ENCODE measurements at places on chromosomes 4 and X.

DNA sequence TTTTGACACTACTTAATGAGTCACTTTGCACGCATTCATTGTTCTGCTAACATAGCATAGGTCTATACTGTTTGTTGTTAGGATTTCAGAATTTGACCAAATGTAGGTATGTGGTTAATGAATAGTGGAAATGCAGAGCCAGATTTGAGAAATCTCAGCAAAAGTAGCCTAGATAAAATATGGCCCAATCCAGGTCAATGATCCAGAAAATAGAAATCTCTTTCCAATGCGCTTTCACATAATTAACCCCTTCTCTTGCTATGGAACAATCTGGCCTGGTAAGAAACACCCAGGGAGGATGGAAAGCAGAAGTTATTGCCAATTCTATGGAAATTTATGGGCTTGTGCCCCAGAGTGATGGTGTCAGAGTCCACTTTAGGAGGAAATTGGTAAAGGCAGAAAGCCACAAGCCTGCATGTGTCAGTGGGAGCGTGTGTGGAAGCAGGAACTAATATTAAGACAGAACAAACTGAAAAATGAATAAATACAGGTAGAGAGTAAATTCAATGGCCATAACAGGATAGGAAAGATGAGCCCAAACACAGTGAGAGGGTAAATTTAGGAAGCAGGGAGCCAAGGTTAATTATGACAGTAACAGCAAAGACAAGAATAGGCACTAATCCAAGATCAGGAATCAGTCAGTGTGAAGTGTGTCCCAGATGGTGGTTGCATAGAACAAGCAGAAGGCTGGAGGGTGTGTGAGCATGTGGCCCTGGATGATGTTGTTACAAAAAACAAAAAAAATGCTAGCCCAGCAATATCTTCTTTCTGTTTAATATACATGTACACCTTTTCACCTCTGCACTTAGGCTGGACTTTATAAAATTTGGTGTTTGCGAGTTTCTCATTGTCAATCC is 102.9 kb downstream of the SYTL5 start:
- no peak for DNase-seq

DNA sequence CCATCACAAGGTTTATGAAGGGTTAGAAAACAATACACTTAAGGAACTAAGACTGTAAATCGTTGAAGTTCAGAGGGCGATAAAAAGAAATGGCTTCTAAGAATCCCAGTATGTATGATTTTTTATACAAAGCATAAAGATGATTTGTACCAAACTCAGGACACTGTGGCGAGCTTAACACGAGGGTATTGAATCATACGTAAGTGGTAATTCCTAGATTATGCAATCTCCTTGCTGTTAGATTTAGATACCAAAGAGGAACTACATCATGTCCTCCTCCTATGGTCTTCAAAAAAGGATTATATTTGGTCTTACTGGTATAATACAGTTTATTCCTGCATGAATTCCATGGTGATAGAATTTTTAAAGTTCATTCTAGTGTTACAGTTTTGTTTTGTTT is 23.9 kb downstream of the NFKB1 start:
- no peak for DNase-seq

GRCh38 chr4:120085705-120086104 is 19.1 kb upstream of the MAD2L1 start:
- no peak for DNase-seq

- DNase-seq: no peak
These were observed 62.4 kb downstream of the TSC22D3 start for GRCh38 chrX:107713203-107713542.

DNA sequence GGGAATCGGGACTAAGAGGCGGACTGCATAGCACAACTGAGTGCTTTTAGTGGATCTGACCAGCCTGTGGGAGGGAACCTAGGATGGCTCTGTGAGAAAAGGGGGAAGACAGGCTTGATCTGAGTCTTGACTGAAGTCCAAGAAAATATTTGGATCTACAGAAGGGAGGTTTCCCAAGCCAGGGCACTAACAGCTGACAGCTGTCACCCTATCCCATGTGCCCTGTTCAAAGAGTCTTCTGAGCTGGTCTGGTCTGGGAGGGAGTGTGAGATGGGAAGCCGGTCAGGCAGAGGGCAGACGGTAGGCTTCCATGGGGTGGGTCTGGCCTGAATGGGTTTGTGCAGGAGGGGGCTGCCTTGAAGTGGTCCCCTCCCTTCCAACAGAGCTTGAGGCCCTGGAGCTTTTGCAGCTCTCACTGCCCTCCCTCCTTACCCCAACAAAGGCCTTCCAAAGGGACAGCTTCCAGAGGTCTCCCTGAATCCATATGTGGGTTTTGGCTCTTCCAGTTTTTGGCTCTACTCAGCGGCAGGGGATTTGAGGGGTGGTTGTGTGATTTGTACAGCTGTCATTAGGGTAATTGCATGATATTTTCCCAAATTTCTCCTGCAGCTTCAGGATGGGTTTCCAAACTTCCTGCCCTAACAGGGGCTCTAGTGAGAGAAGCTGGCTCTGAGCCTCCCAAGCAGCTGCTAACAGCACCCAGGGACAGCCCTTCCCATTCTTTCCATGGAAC is 643.7 kb downstream of the BCOR start:
- no peak for DNase-seq

DNA sequence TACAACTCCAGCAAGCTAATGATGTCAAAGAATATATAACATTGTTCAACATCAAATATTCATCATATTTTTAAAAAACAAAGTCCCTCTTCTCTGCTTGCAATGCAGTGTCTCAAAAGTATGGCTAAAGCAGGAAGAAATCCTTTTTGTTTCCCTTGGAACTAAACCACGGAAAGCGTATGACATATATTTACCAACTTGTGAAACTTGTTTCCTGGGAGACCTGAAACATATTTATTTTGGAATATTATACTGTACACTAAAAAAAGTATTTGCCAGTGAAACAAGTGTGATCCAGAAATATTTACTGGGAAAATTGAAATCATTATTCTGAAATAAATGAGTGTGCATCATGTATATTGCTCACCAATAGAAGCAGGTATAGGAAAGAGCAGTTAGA is 156.0 kb upstream of the ANKRD50 start:
- no peak for DNase-seq

- DNase-seq: no peak
These were observed 15.1 kb downstream of the S100G start for GRCh38 chrX:16665089-16665488.

DNA sequence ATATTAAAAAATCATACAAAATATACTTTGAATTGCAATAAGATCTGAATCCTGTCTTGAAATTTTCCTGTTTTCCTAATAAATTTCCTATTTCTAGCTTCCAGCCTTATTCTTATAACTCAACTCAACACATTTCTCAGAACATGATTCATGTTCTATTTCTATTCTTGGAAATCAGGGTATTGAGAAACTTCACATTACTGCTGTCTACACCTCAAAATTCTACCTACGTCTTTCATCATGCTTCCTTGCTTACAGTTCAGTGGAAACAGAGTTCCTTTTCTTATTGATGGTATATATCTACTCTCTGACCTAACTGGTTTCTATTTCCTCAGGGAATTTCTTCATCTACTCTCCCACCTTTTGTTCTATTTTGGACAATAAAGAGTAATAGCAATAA is 2139.0 kb downstream of the ARAP2 start:
- DNase-seq: no peak

DNA sequence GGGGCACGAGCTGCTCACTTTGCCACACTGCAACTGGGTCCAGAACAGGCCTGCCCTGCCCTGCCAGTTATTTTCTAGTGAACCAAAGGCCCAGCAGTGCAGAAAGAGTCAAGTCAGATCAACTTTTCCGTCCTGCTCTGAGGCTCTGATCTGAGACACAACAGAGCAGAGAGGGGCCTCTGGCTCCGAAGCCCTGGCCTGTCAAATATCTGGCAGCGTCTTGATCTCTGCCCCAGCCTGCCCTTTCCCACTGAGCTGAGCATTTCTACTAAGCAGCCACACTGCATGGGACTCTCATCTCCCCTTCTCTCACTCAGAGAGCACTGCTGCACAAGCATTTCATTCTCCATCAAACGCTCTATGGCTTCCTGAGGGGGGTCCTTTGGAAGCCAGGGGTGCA is 11.8 kb downstream of the IGFBP7 start:
- DNase-seq: no peak

DNA sequence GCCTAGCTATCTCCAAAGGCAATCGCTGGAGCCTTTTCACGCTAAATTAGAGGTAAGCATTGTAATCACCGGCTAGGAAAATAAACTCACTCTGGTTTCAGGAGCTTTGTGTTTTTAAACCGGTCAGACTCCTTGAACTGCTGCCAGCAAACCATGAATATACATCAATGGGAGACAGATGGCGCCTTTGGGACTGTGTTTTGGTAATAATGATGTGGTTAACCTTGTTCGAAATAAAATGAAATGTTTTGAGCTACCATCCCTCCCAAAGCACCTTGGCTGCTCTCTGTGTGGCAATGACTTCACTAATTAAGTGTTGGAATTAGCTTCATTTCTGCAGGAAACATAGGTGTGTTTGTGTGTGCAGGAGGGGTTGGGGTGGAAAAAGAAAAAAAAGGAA is 65.3 kb downstream of the CLNK start:
- no peak for DNase-seq

Data from nephron progenitor cell (in vitro differentiated cells).